Tracheal epithelial cell (primary cell): ENCODE measurements at places on chromosomes 13 and 19. TPM values are rescaled to one million over a fixed set of nuclear protein-coding genes. Genes with fewer than 3 reads are reported as not detected.

PRODH2 gene
- total RNA-seq, result not detected in 2 replicates

RGS9BP gene
- under 0.01 and 0.64 TPM in 2 replicates for total RNA-seq

HS6ST3 gene
- total RNA-seq, result under 0.01 TPM in 1 of 2 replicates, not detected in the other

LYPD5 gene
- total RNA-seq, result 1.5 and 2.7 TPM in 2 replicates

ZNF497 gene
- 1.9 and 2.1 TPM in 2 replicates for total RNA-seq
